Astrocyte of the hippocampus (primary cell): ENCODE measurements at places on chromosomes 11 and 22.

GRCh38 chr11:422249-422656 lies 7.5 kb upstream of the SIGIRR start:
- DNase-seq, result no peak

DNA sequence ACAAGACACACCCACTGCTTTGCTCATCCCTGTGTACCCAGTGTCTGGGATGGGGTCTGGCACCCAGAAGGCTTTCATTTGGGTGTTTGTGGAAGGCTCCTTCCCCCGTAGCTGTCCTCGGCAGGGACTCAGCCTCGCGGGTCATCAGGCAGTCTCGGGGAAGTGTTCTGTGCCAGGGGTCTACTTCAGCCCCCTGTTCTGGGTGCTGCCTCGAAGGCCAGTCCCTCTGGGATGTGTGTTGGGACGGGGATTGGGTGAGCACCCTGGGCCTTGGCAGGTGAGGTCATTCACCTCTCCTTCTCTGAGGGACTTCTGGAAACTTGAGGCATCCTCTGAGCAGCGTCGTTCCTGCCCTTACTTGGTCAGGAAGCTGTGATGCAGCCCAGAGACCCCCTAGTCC lies 65.5 kb downstream of the RPUSD4 start:
- DNase-seq, result no peak

DNA sequence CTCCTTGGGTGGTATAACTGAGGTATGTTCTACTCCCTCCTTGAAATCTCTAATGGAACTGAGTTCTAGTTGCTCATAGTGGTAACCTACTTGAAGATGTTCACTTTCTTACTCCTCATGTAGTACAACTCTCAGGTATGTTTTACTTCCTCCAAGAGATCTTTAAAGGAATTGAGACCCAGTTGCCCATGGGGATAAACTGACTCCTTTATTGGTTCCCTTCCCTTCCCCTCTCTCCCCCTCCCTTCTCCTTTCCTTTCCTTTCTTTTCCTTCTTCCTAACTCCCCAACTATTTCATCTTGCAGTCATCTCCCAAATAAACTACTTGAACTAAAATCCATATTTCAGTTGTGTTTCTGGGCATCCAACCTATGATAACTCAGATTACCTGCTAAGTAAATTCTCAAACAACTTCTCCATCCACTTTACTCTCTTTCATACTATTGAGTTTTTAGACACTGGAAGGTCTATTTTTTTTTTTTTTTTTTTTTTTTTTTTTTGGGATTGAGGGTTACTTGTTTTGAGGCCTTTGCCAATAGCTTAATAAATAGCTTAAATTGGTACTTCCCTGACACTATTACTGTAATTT lies 7.9 kb upstream of the TRIM68 start:
- DNase-seq, result no peak

- peak; percentile 96 for DNase-seq
Measured at GRCh38 chr11:85718991-85719807, 33.2 kb upstream of the CCDC89 start.

DNA sequence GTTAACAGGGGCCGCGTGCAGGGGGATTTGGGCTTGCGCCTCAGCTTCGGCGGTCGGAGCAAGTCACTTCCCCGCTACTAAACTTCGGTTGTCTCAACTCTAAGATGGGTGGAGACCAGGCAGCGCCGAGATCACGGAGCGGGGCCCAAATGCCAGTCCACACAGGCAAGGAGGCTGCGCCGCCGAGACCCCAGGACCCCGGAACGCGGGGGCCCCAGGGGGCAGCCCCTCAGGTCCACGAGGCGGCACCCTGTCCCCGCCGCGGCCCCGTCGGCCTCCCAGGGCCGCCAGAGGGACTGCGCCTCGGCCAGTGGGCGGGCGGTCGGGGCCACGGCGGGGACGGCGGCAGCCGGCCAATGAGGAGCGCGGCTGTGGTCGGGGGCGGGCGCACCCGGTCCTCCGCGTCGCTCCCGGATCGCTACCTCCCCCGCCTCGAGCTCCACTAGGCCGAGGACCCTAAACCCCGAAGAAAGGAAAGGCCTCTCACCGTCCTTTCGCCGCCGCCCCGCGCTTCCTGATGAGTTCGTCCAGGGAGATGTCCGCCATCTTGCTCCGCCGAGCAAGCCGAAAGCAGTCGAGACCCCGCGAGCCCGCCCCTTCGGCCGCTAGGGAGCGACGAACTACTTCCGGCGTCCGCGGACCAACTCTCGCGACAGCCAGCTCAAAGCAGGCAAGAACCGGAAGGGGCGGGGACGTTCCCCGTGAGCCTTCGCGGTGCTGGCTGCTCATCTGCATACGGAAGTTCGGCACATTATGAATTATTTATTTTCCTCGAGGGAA lies at the start of gene POLDIP3:
TSS of gene POLDIP3 (minus strand) at position 572 of the 780 bp plus-strand sequence. CDS start at position 546, 26 bp downstream.
- DNase-seq, result peak; percentile 99

DNA sequence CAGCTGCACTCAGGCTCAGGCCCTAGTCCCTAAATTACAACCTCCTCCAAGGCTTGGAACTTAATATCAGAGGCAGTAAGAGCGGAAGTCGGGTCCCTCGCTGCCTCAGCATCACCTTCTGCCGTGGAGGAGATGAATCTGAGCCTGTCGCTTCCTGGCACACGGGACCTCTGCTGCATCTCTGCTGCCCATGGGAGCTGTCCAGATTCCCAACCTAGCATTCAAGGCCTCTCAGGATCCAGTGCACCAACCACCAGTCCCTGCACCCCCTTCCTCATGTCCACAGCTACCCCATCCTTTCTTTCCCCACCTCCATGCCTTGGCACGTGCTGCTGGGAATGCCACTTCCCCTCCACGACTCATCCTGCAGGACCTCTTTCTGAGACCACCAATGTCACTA lies 2.5 kb upstream of the PTGDR2 start:
- no peak for DNase-seq

DNA sequence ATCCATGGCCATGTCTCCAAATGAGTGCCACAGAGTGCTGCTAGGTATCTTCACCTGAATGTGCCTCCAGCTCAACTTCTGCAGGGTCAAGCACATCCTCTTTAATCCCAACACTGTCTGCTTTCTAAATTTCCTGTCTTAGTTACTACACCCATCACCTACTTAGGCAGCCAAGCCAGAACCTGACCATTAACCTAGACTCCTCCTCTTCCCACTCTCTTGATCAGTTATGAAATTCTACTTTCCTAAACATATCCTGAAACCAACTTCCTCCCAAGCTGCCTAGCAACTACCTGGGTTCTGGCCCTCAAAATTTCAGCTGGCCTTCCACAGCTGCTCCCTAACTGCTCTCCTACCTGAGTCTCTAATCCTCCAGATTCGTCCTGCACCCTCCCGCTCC lies 22.7 kb downstream of the CADM1 start:
- no peak for DNase-seq

DNA sequence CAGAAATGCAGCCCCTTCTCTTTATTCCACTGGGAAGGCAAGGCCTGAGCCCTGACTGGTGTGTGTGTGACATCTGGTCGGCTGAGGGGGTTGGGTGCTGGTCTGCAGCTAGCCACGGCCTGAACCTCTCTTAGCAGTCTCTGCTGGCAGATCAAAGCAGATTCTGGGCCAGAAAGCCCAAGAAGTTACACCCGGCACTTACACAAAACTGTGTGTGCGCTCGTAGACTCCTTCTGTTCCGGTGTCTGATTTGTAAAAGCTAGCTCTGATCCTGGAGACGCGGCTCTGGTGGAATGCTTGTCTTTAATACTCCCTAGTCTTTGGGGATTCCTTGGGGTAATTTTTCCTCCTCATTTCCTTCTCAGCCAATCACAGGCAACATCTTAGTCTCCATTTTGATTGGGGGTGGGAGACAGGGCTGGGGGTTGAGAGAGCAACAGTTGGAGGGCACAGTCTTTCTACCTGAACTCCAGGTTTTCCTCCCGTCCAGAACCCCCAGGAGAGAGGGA lies 5.5 kb downstream of the PKNOX2 start:
- DNase-seq, result no peak

GRCh38 chr11:117828611-117829368 lies 4.2 kb upstream of the FXYD2 start:
- DNase-seq, result peak; percentile 92

DNA sequence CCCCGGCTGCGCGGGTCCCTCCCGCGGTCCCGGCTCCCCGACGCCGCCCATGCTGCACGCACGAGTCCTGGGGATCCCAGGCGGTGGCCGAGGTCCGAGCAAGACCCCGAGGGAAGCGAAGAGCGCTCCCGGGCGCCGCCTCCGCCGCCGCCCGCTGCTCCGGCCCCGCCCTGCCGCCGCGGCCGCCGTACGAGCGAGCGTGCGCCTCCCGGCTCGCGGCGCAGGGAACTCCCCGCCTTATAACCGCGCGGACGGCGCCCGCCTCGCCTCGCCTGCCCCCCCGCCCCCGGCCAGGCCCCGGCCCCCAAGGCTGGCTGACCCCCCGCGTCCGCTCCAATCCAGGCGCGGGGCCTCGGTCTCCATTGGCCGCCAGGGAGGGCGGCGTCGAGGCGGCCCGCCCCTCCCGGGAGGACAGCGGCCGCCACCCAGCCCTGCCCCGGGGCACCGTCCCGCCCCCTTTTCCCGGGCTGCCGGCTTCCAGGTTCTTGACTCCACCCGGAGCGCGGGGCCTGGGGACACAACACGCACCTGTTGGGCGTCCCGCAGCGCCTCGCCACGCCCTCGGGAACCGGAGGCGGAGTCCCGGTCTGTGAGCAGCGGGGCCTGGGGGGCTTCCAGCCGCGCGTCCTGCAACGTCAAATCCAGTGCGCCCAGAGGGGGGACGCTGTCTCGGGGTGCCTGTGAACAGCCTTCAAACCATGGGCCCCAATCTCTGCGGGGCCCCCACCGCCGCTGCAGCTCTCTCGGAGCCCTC lies at the start of gene FADS3:
TSS of gene FADS3 (minus strand) at position 215 of the 754 bp plus-strand sequence. CDS start at position 51, 164 bp downstream.
- peak; percentile 88 for DNase-seq

DNA sequence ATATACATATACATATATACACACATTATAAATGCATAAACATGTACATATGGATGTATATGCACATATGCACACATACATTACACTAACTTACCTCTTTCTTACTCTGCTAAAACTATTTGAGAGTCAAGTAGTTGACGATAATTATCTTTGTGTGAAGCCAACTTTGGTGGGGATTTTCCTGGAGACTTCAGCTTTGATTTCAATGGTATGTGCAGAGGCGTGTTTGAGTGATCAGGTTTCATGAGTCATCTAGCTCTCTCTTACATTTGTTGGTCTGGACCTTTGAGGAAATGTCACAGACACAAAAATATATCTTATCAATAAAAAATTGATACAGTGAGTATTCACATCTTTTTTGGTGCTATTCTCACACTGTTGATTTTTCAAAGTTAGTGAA lies 769.1 kb upstream of the LUZP2 start:
- peak; percentile 69 for DNase-seq

DNA sequence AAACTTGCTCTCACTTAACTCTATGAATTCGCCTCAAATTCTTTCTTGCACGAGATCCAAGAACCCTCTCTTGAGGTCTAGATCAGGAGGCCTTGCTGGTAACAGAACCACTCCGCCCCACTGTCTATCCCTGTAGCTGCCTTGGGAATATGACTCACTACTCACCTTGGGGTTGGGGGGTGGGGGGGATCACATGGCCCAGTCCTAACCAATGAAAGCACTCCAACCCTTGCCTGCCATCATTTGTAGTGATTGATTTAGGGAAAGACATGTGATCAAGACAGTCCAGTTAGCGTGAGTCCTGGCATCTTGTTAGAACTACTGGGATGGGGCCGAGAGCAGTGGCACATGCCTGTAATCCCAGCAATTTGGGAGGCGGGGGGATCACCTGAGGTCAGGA lies 4.8 kb upstream of the MRTFA start:
- DNase-seq, result no peak

- DNase-seq, result no peak
Measured at GRCh38 chr22:19330865-19331418, 39.4 kb upstream of the CLTCL1 start.

DNA sequence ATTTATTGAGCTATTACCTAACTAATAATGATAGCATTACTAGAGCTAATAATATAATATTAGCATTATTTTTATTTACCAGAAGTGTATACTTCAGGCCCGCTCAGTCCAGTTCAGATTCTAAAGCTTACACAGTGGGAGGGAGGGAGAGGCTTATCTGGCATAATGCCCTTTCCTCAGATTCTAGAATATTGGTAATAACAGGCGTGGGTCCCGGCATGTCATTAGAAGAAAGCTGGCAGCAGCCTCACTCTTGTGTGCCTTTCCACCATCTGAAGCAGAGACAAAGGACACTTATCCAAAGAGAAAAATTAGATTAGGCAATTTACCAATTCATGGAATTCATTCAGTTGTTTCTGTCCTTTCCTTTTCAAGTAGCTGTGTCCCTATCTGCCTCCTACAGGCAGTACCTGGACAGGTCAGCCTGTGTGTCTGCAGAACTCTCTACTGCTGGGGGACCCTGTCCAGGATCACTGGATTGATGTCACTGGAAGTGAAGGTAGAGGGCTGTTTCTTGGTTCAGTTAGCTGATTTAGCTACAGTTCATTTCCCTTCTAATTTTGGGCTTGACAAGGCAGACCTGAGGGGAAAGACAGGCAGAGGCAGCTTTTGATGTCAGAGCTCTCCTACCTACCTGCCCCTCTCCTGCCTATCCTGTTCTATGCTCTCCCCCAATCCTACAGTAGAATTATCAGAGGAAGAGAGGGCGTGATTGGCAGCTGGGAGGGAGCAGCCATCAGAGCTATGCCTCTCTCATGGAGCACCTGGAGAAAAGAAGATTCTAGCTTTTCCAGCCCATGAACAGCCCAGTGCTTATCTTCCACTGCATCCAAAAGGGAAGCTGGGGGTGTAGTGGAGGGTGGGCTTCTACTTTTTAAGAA lies 20.3 kb upstream of the CCDC90B start:
- DNase-seq, result no peak

- no peak for DNase-seq
Measured at GRCh38 chr11:11498195-11498594, 123.6 kb downstream of the GALNT18 start.

- peak; percentile 42 for DNase-seq
Measured at GRCh38 chr22:46057246-46058090, 80.5 kb upstream of the WNT7B start.

DNA sequence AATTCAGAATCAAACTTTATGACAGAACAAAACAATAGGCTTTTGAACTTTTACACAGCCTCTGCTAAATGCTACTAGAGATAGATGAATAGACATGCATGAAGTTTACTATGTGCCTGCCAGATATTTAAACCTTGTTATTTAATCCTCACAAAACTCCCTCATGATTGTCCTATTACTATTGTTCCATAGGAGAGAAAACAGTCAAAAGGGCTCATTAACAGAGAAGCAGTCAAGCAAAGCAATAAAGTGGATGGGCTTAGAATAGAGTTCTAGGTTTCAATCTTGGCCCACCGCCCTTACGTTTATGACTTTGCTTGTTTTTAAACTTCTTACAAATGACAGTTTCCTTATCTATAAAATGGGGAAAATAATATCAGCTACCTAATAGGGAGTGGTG lies 12.9 kb downstream of the CWC15 start:
- no peak for DNase-seq

DNA sequence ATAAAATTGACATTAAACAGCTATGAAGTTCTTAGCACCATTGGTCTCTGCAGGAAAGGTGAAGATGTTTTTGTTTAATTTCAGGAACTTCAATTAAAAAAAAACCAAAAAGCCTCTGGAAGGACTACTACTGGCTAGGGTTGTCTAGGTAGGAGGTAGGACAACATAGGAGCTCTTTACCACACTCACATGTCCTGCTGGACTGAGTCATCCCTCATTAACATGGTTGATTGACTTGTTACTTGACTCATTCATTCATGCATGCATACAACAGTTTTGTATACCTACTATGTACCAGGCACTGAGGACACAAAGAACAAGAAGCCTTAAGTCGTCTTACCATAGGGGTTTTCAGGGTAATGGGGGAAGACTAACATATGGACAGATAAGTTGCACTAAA lies 216.9 kb upstream of the ARHGAP20 start:
- no peak for DNase-seq
